ENCODE measurements at places on chromosomes 3 and 15. TPM values are rescaled to one million over a fixed set of nuclear protein-coding genes. Genes with fewer than 3 reads are reported as not detected.

CHRM5 gene
- polyA plus RNA-seq = 0.19 TPM

TEX55 gene
- polyA plus RNA-seq = not detected

GRCh38 chr15:67957435-67958132 is 96.5 kb upstream of the PIAS1 start:
- DNase-seq = no peak

DNA sequence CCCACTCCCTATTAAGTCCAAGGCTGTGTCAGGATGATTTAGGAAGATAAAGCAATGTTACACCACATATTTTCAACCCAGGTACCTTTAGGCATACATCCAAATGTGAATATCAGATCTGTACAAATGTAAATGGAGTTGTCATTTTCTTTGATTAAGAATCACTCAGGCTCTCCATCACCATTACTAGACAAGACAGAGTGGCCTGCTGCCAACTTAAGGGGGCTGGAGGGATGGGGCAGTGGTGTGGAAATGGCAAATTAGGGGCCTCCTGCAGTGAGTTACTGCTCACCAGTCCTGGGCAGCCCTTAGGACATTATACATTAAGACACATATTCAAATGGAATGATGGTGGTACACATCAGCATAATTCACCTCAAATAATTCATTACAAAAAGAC is 211.0 kb downstream of the TNIK start:
- no peak for DNase-seq

SETD2 gene
- polyA plus RNA-seq = 73.5 TPM

DNA sequence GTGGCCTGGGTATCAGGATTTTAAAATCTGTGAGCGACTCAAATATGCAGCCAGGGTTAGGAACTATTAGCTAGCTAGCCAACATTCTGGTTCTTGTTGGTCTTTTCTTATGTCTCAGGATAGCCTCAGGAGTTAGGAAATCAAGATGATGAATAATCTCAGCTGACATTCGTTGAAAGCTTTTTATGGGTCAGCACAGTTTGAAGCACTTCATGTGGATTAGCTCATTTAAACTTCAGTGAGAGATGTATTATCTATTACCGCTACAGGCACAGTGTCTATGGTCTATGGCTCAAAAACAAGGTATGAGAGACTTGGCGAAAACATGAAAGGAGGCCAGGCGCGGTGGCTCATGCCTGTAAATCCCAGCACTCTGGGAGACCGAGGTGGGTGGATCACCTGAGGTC is 187.5 kb upstream of the THRB start:
- DNase-seq = no peak

- no peak for DNase-seq
These were observed 19.3 kb downstream of the CACNA1D start for GRCh38 chr3:53513556-53514190.

- DNase-seq = no peak
These were observed 13.6 kb upstream of the SLC6A1 start for GRCh38 chr3:10978956-10979355.

- DNase-seq = no peak
These were observed 954 bp downstream of the CLDN11 start for GRCh38 chr3:170419557-170420087.

Measured in renal pelvis (tissue), 12 donors.